H54 (cell line): ENCODE measurements at places on chromosomes 1 and 21.

DNA sequence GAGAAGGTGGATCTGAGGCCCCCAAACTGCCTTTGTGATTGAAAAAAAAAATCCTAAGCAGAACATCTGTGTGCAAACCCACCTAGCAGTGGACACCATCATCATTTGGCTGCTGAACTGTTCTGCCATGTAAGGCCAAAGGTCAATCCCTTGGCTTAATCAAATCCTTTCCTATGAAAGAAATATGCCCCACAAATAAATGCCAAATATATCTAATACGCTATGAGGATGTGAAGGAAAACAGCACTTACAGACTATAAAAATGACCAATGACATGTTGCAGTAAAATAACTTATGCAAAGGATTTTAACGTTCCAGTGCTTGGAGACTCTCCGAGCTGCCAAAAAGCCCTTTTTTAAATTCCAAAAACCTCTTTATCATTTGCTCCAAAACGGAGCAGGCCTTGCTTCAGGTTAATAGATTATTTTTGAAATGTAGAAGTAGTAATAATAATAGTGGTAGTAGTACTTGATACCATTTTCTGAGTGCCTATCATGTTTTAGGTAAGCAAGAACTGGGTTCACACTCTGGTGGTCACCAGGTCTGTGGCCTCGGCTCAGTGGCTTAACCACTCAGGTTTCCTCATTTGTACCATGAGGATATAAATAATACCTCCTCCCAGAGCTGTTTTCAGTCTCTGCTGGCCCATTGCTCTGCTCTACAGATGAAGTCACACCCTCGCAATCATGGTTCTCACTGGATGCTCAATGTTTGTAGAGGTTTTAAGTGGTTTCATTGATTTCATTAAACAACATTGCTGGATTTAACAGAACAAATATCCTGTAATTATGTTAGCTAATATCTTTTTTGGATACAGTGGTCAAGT, 47.9 kb upstream of the EDEM3 start:
- DNase-seq, result no peak

- DNase-seq, result no peak
Measured at GRCh38 chr1:209875515-209875914, 47.7 kb downstream of the UTP25 start.

DNA sequence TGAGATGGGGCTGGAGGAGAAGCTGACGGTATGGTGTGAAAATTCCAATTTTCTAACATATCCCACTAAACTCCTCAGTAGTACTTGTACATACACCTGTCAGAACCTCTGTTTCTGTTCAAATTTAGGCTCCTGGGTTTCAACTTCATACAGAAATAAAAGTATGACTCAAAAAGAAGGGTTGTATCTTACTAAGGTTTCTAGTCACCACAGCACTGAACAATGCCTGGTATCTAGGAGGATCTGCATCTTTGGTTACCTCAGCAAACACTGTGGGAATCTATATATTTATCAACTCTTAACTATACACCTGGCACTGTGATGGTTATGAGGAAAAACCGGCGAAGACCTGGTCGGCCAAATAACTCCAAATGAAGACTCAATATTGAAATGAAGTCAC, 13.8 kb downstream of the RBM34 start:
- DNase-seq, result no peak

DNA sequence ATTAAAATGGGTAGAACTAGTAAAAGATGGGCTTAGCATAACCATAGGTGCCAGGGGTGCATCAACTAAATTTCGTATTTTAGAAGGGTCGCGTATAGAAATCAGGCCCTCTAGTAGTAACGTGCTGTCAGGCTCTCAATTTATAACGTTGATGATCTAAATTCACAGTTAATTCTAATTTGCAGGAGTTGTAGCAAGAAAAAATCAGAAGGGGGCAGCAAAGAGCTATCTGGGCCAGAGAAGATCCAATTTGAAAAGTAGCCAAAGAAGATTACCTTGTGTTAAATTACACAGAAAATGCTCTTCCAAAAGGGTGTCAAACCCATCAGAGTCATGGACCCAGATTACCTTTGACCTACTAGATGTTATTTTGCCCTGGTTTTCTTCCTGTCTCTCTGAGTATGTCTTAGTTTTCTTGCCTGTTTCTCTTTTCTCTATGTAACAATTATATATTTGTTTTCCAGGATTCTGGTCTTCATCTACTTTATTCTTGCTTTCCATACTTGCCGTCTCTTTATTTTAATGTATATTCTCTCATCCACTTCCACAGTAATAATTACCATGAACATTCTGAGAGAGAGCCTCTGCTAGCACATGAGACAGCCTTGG, 1030.9 kb downstream of the AMY1C start:
- DNase-seq, result peak; percentile 2

DNA sequence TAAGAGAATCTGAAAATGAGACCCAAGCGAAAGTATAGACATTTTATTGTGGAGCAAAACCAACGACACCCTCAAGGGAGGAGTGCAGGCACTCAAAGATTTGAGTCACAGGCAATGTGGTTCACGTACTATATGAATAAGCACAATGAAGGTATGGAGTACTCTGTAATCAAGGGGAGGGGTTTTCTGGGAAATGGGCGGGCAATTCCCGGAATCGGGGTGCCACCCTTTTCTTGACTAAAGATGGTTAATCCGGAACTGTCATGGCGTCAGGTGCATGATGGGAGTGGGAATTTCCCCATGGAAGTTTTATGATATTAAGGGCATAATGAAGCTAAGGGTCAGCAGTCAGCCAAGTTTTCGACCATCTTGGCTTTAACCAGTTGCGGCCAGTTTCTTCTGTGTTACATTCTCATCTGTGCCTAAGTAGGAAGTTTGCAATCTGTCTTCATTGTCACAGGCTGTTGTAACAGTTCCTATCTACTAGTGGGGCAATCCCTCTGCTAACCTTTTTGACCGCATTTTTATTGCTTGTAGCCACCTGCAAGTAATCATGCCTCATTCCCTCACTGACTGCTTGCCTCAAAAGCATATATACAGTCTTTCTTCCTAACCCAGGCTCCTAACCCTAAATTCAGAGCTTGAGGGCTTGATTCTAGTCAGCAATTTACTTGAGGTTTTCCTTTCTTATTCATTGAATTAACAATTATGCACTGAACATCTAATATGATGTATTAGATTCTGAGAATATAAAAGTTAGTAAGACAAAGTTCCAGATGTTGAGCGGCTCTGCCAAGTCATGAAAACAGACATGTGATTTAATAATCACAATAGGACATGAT, 775 bp upstream of the AIM2 start:
- DNase-seq, result no peak

- no peak for DNase-seq
Measured at GRCh38 chr1:201662646-201663045, 123.7 kb downstream of the NAV1 start.

DNA sequence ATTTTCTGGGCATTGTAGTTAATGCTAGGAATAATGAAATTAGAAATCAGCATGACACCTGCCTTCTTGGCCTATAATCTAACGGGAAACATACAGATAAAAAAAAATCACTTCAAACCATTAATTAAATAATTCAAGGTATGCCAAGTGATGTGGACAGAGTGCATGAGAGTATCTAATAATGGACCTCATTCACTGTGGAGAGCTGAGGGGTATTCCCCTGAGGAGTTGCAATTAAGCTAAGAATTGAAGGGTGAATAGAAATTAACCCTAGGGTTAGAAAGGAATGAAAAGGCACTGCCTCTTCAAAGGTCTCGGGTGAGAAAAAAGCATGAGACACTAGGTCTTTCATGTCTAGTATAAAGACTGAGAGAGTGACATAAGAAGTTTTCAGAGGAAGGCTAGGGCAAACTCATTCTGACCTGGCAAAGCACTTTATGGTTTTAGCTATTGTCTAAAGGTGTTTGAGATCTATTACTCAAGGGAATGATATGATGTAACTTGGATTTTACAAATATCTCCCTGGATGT, 466.1 kb downstream of the KCNT2 start:
- DNase-seq, result no peak

DNA sequence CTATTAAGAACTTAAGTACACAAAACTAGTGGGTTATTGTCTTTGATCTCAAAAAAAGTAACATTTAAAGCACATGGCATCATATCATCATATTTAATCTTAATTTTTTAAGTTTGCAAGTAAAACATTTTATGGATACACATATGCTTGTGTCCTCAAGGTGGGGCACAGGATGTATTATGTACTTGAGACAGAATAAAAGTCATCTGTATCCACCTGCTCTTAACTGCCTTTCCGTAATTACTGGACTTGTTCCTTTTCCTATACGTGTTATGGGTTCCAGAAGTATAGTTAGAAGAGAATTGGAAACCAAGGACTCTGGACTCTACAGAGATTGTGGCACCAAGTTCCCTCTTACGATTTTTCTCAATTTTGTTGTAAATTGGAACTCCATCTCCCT, 79.4 kb downstream of the FCRL5 start:
- no peak for DNase-seq

DNA sequence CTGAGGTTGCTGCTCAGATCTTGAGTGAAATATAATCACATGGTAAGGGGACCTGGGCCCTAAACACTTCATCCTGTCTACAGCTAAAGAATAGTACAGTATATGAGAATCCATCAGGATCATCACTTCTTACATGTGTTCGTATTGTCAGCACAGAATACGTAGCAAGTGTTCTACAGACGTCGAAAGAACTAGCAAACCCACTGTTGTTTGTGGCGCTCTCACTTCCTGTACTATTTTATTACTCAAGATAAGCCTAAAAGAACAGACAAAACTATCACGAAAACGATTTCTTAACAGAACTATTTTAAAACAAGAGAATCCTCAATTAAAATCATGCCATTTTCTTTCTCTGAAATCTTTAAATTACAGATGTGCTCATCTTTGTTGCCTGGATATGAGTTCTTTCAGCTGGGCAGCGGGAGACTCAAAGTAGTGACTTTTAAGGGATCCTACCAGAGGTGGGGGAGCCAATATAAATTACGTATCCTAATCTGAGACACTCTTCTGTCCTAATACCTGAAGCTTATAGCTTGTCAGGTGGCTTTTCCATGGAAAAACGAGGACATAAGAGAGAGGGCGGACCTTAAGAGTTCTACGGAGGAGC, 724 bp downstream of the ST7L start:
- no peak for DNase-seq

DNA sequence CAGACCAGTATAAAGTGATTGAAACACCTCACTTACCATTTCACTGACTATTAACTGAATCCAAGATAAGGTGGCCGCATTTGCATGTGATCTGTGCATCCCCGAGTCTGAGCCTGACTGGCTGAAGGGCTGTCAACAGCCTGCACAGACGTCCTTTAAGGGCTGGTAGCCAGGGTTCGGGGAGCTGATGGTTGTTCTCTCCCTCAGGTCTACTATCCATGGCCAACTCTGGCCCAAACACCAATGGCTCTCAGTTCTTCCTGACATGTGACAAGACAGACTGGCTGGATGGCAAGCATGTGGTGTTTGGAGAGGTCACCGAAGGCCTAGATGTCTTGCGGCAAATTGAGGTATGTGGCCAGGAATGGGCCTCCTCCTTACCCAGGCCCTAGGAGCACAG, 14.0 kb downstream of the PPIE start:
- no peak for DNase-seq

- DNase-seq, result no peak
Measured at GRCh38 chr1:1345860-1346500, 3.2 kb downstream of the DVL1 start.

GRCh38 chr1:167635156-167635648, 5.2 kb downstream of the RCSD1 start:
- DNase-seq, result no peak

- no peak for DNase-seq
Measured at GRCh38 chr21:38804789-38805327, 871 bp upstream of the ETS2 start.

DNA sequence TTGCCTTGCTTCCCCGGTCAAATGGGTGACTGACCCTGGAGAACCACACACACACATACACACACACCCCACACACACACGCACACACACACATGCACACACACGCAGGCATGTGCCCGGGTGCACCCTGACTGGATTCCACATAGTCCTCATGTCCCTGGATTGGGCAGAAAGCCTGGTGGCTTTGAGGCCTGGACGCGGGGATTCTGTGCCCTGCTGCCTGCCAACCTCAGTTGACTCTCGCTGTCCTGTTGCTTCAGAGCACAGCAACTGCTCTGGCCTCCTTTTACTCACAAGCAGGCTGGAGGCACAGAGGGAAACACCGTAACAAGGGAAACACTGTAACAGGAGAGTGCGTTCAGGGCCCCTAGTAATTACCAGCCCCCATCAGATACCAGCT, 6.4 kb downstream of the RORC start:
- no peak for DNase-seq

- no peak for DNase-seq
Measured at GRCh38 chr1:163897412-163898155, 575.8 kb downstream of the NUF2 start.

GRCh38 chr1:40782371-40782956, 1.1 kb upstream of the KCNQ4 start:
- DNase-seq, result no peak

DNA sequence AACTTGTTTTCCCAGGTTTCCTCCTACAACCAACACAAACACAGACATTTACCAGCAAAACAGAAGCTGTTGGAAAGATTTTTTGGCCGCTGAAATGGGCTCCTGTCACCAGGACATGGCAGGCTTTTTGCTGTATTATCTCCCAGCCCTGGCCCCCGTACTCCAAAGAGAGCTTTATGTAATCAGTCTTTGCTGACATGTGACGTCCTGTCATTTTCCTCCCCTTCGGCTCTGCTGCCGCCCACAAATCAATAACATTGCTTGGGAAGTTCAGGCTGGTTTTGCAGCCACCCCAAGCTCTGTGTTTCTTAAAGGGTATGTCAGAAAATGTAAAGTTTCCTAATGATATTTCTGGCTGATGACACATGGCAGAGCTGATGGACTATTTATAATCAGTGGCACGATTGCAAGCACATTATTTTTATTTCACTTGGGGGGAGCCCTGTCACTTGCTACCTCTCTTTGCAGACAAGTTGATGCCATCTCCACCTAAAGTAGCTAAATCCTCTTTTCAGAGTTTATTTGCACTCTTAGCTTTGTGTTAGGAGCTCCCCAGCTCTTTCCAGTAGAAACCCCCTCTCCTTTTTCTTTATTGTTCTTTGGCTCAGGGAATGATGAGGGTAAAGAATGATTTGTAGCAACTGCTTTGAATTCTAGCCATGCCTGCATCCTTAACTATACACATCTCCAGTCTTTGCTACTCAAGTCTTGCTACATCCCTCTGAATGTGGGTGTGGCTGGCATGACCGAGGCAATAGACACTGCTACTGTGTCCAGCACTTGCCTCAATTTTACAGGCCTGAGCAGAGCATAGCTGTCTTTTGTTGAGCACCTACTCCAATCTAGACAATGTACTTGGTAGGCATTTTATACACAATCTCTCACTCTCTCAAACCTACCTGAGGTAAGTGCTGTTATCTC, 67.3 kb downstream of the ELAVL4 start:
- DNase-seq, result no peak

DNA sequence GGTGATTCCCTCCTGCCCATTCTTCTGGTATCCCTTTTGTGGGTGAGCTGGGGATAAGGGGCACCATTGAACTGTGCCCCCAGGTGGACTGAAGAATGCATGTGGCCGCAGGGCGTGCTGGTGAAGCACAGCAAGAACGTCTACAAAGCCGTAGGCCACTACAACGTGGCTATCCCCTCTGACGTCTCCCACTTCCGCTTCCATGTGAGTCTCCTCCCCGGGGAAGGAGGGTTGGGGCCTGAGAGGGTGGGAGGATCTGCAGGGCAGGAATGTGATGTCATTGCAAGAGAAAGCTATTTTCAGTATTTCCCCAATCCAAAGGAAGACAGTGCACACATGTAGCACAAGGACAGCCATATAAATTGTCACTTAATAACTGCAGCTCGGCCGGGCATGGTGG, 7.5 kb upstream of the KPNA6 start:
- no peak for DNase-seq

GRCh38 chr21:30567617-30568016, 6.5 kb upstream of the KRTAP19-7 start:
- DNase-seq, result no peak
